ENCODE measurements at places on chromosomes 12 and 14. TPM values are rescaled to one million over a fixed set of nuclear protein-coding genes. Genes with fewer than 3 reads are reported as not detected.

DNA sequence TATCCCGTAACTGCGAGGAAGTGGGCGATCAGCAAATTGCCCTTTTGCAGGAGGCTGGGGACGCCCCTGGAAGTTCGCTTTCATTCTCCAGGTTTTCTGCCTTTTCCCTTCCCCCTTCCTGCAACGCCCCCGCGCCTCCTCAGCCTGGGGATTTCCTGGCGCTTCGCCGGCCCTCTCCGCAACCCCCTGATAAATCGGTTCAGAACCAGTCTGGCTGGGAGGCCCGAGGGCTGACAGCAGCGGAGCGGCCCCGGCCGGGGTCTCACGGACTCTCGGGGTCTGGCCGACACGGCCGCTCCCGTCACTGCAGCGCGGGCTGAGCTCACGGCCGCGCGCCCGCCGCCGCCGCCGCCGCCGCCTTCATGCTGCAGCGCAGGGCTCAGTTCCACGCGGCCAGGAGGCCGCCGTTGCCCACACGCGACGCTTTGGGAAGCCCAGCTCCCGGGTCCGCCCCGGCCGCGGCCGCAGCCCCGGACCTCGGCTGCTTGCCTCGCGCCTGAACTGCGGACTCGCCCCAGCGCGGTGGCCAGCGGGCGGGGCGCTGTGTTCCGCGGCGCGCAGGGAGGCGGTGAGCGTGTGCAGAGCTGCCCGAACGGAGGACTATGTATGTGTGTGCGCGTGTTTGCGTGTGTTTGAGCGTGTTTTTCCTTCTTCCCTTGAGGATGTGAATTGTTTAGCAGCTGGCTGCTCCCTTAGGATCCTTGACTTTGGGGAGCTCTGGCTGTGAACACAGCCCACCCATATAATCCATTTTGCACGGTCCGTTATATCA, at the start of gene LRFN5:
Gene LRFN5 (plus strand): TSS at position 345 of the 772 bp plus-strand sequence.
- peak; percentile 80 for DNase-seq

DNA sequence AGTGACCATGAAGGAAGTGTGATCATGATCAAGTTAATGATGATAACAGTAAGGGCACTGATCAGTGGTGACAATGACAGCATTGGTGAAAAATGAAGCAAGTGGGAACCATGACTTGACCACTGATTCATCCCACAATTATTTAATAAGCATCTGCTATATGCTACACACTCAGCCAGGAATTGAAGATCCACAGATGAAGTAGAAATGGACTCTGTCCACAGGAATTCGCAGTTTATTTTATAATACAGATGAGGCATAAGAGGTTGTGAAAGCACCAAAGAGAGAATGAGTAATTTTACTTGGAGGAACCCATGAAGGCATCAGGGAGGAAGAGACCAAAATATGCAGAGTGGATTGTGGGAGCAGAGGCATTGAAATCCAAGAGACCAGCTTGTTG, 33.8 kb upstream of the SMUG1 start:
- no peak for DNase-seq

GRCh38 chr12:54680374-54680773, 32.2 kb upstream of the DCD start:
- no peak for DNase-seq

- DNase-seq = no peak
These were observed 30.9 kb upstream of the AMN start for GRCh38 chr14:102891556-102891955.

GRCh38 chr14:102988054-102988453, 65.6 kb downstream of the AMN start:
- DNase-seq = no peak

GRCh38 chr12:57185403-57185802, 31.2 kb upstream of the NXPH4 start:
- no peak for DNase-seq

DNA sequence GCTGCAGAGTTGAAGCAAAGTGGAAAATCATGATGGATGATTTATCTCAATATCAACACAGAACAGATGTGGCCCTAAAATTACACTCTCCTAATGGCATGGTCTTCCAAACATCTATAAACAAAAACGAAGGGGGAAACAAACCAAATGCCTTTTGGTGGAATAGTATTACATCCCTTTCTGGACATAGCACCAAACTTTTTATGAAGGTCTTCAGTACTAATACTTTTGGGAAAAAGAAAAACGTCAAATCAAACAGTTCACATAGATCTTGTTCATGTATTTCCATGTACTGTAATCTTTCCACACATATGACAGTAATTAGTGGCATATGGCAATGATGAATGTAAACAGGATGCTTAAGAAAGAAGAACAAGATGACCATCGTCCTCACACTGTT, 22.9 kb upstream of the ANAPC7 start:
- peak; percentile 79 for DNase-seq

GRCh38 chr12:11763760-11764520, 114.5 kb downstream of the ETV6 start:
- DNase-seq = no peak

- DNase-seq = no peak
These were observed 20.2 kb downstream of the TMEM106C start for GRCh38 chr12:47983541-47984115.

GRCh38 chr12:12669020-12669419, 27.0 kb downstream of the GPR19 start:
- no peak for DNase-seq

DNA sequence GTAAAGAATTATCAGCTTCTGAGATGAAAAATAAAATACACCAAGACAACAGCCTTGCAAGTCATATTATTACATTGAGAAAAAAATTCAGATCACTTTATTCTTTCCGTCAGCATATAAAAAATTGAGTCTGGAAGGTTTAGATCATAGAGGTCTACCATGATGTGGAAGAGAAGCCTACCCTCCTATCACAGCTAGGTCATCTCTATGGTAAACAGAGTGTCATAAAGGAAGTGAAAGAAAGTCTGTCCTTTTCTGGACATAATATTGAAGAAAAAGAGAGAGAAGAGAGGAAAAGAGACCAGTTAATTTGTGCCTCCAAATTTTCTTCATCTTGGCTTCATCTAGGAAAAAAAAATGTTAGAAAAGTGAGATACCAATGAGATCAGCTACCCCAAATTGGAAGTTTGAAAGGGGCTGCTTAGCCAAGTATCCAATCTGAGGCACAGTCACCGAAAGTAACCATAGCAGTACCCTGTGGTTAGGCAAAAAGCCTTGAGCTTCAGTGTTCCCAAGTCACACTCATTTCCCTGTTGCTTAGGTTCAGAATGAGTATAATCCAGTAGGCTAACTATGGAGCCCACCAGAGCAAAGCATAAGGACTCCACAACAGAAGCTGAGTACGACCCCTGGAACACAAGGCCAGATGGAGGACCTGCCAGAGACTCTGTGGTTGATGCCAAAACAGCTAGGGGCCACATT, 38.1 kb downstream of the DUSP6 start:
- DNase-seq = no peak

GRCh38 chr12:132818562-132818961, 10.1 kb downstream of the GOLGA3 start:
- no peak for DNase-seq

- no peak for DNase-seq
These were observed 39.8 kb downstream of the SLC24A4 start for GRCh38 chr14:92362781-92363235.

GRCh38 chr14:34063470-34064164, 112.7 kb upstream of the EGLN3 start:
- DNase-seq = peak; percentile 84

- no peak for DNase-seq
These were observed 46.5 kb downstream of the DCAF5 start for GRCh38 chr14:69106451-69106850.

GRCh38 chr14:33631441-33631840, 319.4 kb downstream of the EGLN3 start:
- DNase-seq = no peak

- no peak for DNase-seq
These were observed 5.1 kb upstream of the DENR start for GRCh38 chr12:122747224-122748135.

DNA sequence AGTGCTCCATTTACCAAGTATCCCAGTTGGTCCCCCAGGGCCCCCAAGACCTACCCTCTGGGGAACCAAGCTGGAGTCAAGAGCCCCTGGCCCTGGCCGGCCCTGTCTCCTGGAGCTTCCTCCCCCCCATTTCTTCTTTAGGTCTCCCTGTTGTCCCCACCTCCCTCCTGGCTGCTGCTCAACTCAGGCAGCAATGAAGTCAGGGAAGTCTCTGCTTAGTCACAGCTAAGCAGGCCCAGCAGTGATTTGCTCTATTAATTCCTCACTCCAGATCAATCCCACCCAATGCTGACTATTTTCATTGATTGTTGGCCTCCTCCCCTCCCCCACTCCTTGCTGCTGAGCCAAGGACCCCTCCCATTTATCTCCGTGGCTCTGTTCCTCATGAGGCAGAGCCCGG, 28.3 kb downstream of the VSX2 start:
- DNase-seq = no peak

DNA sequence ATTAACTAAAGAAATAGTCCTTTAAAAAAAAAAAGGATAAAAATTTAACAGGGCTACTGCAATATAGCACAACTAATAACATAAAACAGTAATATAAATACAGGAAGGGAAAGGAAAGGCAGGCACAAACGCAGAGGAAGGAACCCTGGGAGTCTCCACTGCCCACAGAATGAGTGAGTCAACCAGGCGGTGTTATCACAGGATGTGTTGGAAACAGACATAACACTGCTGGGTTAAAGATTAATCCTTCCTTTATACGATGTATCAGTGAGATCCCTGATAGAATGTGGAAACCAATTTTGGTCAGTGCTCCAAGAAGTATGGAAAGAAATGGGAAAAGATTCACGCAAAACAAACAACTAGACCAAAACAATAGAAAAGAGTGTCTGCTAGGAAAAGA, 47.9 kb downstream of the FGD6 start:
- no peak for DNase-seq

DNA sequence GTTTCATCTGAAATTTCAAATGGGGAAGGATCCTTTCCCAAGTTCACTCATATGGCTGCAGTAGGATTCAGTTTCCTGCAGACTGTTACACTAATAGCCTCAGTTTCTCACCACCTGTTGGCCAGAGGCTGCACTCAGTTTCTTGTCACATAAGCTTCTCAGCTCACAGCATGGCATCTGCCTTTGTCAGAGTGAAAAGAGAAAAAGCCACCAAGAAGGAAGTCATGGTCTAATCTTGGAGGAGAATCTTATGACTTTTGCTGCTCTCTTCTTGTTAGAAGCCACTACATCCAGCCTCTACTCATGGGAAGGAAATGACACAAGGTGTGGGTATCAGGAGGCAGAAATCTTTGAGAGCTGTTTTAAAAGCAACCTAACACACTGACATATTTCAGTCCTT, 39.4 kb upstream of the BTG1 start:
- DNase-seq = no peak

DNA sequence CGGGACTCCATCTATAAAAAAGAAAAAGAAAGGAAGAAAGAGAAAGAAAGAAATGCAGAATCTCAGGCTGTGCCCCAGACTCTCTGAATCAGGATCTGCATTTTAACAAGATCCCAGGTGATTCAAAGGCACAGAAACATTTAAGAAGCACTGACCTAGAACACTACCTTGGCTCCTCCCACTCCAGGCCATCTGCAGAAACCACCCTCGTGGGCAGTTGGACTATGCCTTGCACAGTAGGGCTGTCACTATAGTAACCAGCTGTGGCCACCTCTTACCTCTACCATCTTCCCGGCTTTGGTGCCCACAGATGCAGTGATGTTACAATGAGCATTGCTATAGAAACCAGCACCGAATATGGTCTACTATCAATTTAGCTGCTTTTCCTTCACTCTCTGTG, 110.9 kb upstream of the PWP1 start:
- no peak for DNase-seq

- DNase-seq = no peak
These were observed 147.1 kb downstream of the NPAS3 start for GRCh38 chr14:33085799-33086198.

- peak; percentile 78 for DNase-seq
These were observed 5.0 kb upstream of the AQP2 start for GRCh38 chr12:49945394-49946080.

DNA sequence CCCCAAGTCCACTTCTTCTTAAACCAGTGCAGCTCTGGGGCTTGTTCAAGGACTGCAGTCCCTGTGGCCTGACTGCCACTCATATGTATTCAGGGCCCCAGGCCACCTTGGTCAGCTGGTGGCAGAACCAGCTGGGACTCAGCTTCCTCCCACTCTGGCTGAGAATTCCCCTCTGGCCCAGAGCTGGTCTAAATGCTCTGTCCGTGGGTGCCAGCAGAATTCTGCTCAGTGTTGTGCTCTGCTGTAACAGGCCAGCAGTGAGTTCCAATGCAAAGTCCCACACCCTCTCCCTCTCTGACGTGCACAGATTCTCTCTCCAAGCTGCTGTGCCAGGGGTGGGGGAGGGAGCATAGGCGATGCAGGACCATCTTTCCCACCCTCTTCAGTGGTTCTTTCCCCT, 210.4 kb upstream of the RGS6 start:
- DNase-seq = no peak

DNA sequence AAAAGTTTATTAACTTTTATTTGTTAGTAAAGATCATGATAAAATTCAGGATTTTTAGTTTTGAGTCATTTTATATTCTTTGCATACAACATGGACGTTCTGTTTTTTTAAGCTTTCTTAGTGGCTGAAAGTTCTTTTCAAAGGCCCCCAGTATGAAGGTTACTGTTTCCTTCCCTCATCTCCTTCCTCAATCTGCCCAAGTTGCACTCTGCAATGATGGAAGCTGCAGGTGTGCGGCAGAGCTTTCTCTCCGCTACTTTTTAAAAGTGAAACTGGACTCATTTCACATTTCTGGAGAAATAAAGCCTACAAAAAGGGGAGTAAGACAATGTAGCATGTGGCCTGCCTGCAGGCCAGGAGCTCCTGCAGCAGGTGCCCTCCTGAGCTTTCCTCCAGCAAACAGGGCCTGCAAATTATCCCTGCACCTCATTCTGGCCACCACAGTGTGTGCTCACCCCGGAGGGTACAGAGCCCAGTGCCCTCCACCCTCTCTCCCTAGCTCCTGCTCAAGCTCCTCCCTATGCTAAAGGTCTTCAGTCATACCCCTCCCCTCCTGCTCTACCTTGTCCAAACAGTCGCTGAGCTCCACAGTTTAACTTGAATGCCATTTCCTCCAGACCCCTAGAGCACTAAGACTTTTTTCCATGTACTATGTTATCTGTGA, 78.9 kb downstream of the SETD3 start:
- DNase-seq = no peak

- peak; percentile 57 for DNase-seq
These were observed 298.1 kb upstream of the FOXG1 start for GRCh38 chr14:28468191-28469151.

GRCh38 chr12:9064815-9065606, 50.7 kb downstream of the A2M start:
- DNase-seq = peak; percentile 76

The ABCD2 gene
- 0.21 TPM for total RNA-seq

The ENDOU gene
- 16.4 TPM for total RNA-seq

The BTBD7 gene
- 27.7 TPM for total RNA-seq

The NINJ2 gene
- not detected for total RNA-seq

The KRT75 gene
- total RNA-seq = 0.21 TPM

The ABHD12B gene
- not detected for total RNA-seq

The GALNT9 gene
- 0.92 TPM for total RNA-seq

The ZC3H10 gene
- total RNA-seq = 5.6 TPM

The PTPN6 gene
- total RNA-seq = 11.4 TPM

The CFL2 gene
- total RNA-seq = 478 TPM

The OTX2 gene
- 0.10 TPM for total RNA-seq

The PPP1R1A gene
- total RNA-seq = 10.8 TPM

All from tongue (tissue), 3 donors.